ENCODE measurements at places on chromosomes 3 and 15.

DNA sequence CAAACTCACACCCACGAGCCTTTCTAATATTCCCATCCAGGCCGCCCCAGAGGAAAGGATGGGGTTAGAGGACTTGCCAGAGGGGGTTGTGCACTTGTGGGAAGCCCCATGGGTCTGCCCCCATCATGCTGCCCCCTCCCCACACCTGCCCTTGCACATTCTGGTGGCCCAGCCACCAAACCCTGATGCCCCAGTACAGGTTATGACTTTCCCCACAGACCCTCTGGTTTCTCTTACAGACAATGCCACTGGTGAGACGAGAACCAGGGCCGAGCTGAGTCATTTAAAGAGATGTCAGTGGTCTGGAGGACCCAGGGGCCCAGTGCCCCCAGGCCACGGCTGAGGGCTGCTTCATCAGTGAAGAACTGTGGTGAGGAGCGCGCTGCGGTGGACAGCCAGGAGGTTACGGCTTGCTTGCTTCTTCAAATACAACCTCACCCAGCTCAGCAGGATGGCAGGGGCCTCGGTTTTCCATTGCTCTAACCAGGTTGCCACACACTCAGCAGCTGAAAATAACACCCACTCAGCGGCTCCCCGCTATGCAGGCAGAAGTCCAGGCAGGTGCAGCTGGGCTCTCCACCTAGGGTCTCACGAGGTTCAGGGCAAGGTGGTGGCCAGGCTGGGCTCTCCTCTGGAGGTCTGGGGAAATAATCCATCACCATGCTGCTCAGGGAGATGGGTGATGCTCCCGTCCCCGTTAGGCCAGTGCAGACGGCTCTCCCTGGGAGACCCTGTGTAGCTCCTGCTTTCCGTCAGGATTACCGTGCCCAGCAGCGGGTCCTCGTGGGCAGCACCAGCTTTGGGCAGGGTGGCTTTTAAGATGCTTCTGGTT, 13.8 kb upstream of the SNRPA1 start:
- DNase-seq = no peak

DNA sequence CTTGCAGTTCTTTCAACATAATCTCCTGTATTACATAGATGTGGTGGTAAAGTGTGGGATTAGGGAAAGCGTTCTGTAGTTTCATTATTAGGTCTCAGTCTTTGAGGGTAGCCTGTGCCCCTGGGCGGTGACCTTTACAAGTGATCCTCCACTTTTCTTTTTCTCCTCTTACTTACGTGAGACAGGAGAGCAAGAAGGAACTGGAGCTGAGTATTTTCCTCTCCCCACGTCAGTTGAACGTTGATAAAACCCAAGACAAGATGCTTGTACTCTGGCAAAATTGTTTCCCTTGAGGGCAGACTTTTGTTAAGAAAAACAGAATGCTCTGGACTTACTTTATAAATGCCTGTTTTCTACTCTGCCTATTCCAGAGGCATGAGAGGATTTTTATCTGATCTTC, 378.7 kb downstream of the ZNF385D start:
- DNase-seq = no peak

- DNase-seq = no peak
Measured at GRCh38 chr15:91860498-91860897, 7.0 kb downstream of the SLCO3A1 start.

DNA sequence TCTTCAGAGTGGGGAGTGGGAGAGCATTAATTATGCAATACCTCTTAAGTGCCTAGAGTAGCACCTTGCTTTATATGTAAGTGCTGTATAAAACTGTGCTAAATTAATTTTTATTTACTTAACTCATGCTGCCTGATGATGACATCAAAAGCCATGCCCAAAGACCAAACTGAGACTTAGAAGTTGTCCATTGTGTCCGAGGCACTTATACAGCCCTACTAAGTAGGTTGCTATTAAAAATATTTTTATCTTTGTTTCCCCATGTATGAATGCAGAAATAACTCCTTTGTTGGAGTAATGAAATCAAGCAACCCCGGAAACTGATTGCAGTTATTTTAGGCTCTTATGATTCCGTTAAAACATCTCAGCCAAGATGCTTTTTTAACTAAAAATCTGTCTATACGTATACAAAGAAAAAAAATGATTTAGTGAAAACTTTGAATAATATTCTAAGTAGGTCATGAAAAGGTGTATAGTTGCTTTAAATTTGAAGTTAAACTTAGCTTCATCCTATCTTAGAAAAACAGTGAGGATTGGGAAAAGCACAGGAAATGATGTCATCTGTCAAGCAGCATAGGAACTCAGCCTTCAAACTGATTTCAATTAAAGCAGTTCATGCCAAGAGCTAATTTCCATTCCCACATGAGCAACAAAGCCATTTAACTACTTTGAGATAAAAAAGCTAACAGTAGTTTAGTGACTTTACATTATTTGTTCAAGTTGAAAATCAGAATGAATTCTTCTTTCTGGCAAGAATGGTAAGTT, 43.0 kb downstream of the FBN1 start:
- peak; percentile 12 for DNase-seq

- no peak for DNase-seq
Measured at GRCh38 chr15:65067317-65067644, 510 bp downstream of the RASL12 start.

- peak; percentile 72 for DNase-seq
Measured at GRCh38 chr15:58988006-58988785, 733 bp downstream of the RNF111 start.

GRCh38 chr3:157523814-157524213, 20.6 kb upstream of the VEPH1 start:
- no peak for DNase-seq

- no peak for DNase-seq
Measured at GRCh38 chr3:132964266-132964665, 73.9 kb upstream of the TMEM108 start.

- no peak for DNase-seq
Measured at GRCh38 chr15:95979286-95979685, 351.2 kb upstream of the NR2F2 start.

DNA sequence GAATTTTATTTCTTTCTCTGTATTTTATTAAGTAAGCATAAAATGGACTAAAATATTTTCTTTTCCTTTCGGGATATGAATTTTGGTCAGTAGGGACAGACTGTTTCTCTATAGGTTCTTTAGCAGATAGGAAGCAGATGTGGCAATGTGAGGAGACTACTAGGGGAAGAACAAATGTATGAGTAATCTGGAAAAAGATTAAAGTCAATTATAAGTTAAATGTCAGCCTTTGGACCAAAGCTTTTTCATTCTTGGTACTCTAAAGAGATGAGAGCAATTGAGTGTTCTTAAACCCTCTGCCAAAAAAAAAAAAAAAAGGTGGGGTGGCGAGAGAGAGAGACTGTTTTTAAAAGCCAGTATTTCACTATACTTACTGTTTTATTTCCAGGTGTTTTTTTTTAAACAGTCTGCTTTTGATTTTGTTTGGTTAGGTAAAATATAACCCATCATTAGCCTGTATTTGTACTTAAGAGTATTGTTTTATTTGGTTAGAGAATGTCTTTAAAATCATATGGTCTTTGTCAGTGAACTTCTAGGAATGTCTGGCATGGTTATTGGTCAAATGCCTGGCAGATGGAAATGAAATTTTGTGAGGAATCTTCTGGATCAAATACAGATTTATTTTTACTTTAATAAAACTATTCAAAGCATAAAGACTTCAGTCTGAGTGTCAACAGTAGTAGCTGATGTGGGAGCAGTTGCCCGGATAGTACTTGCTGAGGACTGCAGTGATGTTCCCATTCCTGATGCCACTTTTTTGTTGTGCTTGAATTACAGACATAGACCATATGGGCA, 63.8 kb downstream of the LRRC49 start:
- no peak for DNase-seq

GRCh38 chr3:78645628-78646310, 1122.0 kb downstream of the ROBO1 start:
- peak; percentile 38 for DNase-seq

GRCh38 chr15:96348112-96349027, 17.9 kb downstream of the NR2F2 start:
- DNase-seq = no peak

GRCh38 chr3:151593928-151594327, 133.1 kb upstream of the IGSF10 start:
- peak; percentile 11 for DNase-seq

GRCh38 chr15:84671211-84671610, 13.2 kb upstream of the NMB start:
- DNase-seq = no peak

GRCh38 chr3:191409791-191410359, 51.1 kb upstream of the PYDC2 start:
- DNase-seq = no peak

- DNase-seq = no peak
Measured at GRCh38 chr15:101496198-101496986, 6.9 kb upstream of the PCSK6 start.

DNA sequence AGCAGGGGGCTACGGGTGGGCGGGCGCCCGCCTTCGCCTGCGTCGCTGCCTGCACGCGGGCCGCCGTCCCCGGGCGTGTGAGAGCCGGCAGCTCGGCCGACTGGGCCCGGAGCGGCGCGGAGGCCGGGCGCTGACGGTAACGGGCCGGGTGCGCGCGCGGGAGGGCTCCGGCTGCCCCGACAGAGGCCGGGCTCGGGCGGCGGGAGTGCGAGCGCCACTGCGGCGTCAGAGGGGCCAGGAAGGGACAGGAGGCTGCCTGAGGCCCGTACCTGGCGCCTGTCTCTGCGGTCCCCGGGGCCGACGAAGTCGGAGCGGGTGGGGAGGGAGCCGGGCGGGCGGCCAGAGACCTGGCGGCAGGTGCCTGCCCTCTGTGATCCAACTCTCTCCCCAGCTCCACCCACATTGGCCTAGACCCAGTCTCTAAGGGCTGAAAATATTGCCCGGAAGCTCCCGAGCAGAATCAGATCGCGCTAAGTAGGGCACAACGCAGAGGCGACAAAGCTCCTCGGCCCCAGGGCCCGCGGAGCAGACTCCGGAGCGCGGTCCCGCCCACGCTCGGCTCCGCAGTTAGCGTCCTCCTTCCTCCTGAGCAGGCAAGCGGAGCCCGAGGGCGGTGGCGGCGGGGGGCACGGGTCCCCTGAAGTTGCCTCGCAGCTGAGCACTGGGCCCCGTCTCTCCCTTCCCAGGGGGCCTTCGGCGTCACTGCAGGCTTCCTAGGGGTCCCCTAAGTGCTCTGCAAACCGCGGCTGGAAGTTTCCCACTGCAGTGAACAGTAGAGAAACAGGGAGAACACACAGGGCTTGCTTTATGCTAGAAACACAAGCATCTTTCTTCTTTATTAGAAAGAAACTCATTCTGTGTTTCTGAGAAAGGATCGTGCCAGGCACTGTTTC, at the start of gene MAN2A2:
MAN2A2 (plus strand) TSS at position 463 of the 893 bp plus-strand sequence. CDS start 906 bp downstream, outside the sequence.
- DNase-seq = peak; percentile 69

- no peak for DNase-seq
Measured at GRCh38 chr15:63973212-63974009, 72.9 kb downstream of the DAPK2 start.

- DNase-seq = no peak
Measured at GRCh38 chr15:64341961-64342360, 14.0 kb downstream of the CSNK1G1 start.

GRCh38 chr3:129346695-129347457, 68.2 kb downstream of the HMCES start:
- DNase-seq = no peak

DNA sequence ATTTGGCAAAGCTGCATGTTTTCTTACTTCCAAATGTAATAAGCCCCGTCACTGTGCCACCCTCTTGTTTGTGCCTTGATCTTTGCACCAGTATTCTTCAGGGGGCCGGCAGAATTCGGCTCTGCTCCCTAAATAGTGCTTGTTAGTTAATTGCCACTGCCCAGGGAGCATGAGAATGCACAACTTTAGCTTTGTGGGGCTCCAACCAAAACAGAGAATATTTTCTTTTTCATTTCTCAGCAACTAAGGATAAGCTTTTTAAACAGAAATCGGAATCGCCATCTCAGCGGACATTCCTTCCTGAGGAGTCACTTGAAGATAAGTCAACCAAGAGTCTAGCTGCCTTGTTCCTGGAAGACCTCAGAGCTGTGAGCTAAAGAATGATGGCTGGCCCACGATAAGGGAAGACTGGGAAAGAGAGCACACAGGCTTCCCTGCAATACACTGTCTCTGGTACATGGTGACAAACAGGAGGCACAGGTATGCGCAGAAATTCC, 106.0 kb downstream of the LRIG1 start:
- no peak for DNase-seq

- no peak for DNase-seq
Measured at GRCh38 chr3:112631257-112631656, 9.7 kb downstream of the CCDC80 start.

DNA sequence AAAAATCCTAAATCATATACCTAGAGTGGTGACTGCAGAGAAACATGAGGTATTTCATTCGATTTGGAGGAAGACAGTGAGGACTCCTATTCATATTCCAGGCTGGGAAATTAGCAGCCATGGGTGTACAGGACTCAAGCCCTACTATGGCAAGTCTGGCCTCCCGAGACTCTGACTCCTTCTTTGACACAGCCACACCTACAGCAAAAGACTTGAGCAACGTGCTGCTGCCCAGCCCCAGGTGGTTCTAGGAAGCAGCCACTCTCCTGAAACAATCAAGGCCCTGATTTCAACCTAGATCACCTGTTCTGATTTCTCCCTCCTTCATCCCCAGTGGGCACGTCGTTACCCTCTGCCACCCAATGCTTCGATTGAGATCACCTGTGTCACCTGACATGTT, 84.0 kb upstream of the ATP11B start:
- no peak for DNase-seq

GRCh38 chr3:127625821-127626220, 3.2 kb upstream of the PODXL2 start:
- DNase-seq = no peak

DNA sequence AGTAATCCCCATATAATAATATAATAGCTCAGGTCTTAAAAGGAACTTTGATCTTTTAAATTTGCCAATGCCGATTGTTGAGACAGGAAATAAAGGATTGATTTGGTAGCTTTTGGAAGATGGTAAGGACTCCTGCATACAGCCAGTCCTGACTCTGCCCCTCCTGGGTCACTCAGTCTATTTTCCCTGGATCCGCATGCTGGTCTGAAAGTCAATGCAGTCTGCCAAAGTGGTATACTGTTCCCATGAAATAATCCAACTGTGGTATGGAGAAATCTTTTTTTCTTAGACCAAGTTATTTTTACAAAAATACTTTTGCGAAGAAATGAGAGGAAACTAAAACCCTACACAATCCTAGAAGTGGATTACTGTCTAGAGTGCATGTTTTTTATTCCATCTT, 191.1 kb downstream of the TIGIT start:
- no peak for DNase-seq

DNA sequence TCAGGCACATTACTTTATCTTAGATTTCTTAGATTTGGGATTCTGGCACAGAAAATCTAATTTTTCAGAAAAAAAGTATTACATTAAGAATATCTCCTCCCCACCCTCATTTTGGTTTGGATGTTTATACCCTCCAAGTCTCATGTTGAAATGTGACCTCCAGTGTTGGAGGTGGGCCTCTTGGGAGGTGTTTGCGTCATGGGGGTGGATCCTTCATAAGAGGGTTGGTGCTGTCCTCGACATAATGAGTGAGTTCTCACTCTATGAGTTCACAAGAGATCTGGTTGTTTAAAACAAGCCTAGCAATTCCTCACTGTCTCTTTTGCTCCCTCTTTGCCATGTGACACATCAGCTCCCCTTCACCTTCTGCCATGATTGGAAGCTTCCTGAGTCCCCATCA, 45.6 kb upstream of the WWTR1 start:
- DNase-seq = no peak

- no peak for DNase-seq
Measured at GRCh38 chr15:40424483-40425115, 16.2 kb upstream of the BAHD1 start.

- DNase-seq = no peak
Measured at GRCh38 chr3:110198717-110199587, 861.6 kb upstream of the DPPA4 start.
